ENCODE measurements at places on chromosomes 11 and 22. TPM values are rescaled to one million over a fixed set of nuclear protein-coding genes. Genes with fewer than 3 reads are reported as not detected.

The SCGB1A1 gene
- not detected for total RNA-seq

The MFRP gene
- not detected for total RNA-seq

The SLC22A9 gene
- not detected for total RNA-seq

The ANGPTL5 gene
- not detected for total RNA-seq

The CDPF1 gene
- 9.5 TPM for total RNA-seq

The CD6 gene
- total RNA-seq, result 212 TPM

The CHID1 gene
- 99.0 TPM for total RNA-seq

The BAIAP2L2 gene
- total RNA-seq, result 0.29 TPM

The ZNF280B gene
- total RNA-seq, result 4.1 TPM

The TSPAN32 gene
- 2.9 TPM for total RNA-seq

The HEPHL1 gene
- total RNA-seq, result not detected

The ANKRD42 gene
- 9.0 TPM for total RNA-seq

The NXPE1 gene
- not detected for total RNA-seq

The MMP1 gene
- not detected for total RNA-seq

The RNF215 gene
- 7.7 TPM for total RNA-seq

The EFCAB6 gene
- total RNA-seq, result 0.44 TPM

The KRTAP5-11 gene
- total RNA-seq, result not detected

The OR6A2 gene
- 0.13 TPM for total RNA-seq

The NAT10 gene
- total RNA-seq, result 160 TPM

The TSG101 gene
- 48.1 TPM for total RNA-seq

The CCDC87 gene
- 0.21 TPM for total RNA-seq

The SAA4 gene
- total RNA-seq, result not detected

The CPSF7 gene
- 112 TPM for total RNA-seq

The APOA5 gene
- total RNA-seq, result not detected

The MAP6 gene
- 0.11 TPM for total RNA-seq

The OR52E1 gene
- not detected for total RNA-seq

The TENM4 gene
- not detected for total RNA-seq

The INS gene
- not detected for total RNA-seq

The MCAT gene
- 27.6 TPM for total RNA-seq

The MPZL2 gene
- total RNA-seq, result 6.1 TPM

The CENPM gene
- 84.9 TPM for total RNA-seq

The OR5B17 gene
- total RNA-seq, result not detected

The HDAC10 gene
- 42.1 TPM for total RNA-seq

The FZD4 gene
- total RNA-seq, result 0.06 TPM

The GRIK4 gene
- not detected for total RNA-seq

The MPZL3 gene
- 84.1 TPM for total RNA-seq

The OR56A1 gene
- not detected for total RNA-seq

The JHY gene
- total RNA-seq, result 3.6 TPM
